Urinary bladder (tissue), 4 donors: ENCODE measurements at places on chromosomes 3 and 15. TPM values are rescaled to one million over a fixed set of nuclear protein-coding genes. Genes with fewer than 3 reads are reported as not detected.

STRIT1 gene
- not detected for polyA plus RNA-seq

GOLGA6L26 gene
- polyA plus RNA-seq = not detected

DNA sequence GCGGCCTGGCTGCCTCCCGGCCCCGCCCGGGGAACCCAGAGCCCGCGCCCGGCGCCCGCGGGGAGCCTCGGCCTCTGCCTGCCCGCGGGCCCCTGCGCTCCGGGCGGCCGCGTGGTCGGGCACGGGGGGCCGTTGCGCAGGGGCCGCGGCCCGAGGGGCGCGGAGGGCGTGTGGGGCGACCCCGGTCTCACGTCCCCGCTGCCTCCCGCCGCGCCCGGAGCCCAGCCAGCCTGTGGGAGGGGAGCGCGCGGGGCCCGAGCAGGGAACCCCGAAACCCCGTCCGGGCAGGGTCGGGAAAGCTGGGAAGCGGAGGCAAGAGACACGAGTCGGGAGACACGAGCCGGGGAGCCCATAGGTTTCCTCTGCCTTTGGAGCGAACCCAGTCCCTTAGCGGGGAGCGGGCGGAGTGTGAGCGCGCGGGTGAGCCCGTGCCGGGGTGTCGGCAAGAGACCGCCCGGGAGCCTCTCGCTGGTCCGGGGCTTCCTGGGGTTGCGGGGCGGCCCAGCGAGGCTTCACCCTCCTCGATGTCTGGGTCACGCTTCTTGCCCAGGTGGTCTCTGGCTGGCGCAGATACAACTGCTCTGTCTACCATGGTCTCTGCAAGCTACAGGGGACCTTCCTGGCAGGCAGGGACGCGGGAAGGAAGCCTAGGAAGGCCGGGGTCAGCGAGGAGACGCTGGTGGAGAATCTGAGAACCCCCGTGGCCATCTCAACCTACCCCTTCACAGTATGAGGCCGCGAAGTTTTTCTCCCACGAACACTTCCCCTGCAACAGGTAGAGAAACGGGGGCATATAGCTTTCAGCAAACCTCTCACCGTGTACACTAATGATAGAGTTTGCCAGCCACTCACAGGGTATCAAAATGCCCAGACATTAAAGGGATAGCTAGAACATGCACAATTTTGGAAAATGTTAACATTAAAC is 586 bp downstream of the LRRK1 start:
- DNase-seq = no peak

SMCO1 gene
- polyA plus RNA-seq = not detected

DNA sequence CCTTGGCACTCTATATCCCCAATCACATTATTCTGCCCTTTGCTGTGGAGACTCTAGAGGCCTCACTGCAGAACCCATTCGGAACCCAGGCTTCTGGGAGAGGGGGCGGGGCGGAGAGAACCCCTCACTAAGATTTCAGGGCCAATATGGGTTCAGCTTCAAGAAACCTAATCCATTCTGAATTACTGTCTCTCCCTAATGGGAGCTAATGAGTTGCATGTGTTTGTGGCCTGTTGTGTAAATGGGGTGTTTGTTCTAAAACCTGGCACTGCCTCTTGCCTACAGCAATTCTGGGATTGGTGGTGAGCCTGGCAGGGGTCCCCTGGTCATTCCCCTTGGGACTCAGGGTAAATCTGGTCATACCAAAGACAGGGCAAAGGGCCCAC is 605 bp upstream of the RASL12 start:
- no peak for DNase-seq

- no peak for DNase-seq
These were observed 50.1 kb upstream of the CRTC3 start for GRCh38 chr15:90479656-90480055.

- no peak for DNase-seq
These were observed 63.9 kb downstream of the IQSEC1 start for GRCh38 chr3:13009132-13009945.

DNA sequence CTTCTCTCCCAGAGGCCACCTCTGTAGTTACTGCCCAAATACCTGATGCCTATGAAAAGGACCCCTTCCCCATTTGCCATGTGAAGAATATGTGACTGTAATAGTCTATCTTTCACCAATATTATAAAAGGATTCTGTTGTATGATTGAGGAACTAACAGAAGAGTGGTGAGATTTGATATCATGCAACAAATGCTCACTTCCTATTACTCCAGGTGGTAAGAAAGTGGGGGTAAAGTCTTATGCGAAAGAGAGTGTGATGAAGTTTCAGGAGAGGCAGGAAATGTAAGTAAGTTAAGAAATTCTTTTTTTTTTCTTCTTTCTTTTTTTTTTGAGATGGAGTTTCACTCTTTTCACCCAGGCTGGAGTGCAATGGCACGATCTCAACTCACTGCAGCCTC is 24.4 kb upstream of the RAP2B start:
- no peak for DNase-seq

GRCh38 chr3:29314727-29315088 is 33.8 kb downstream of the RBMS3 start:
- DNase-seq = no peak

DNA sequence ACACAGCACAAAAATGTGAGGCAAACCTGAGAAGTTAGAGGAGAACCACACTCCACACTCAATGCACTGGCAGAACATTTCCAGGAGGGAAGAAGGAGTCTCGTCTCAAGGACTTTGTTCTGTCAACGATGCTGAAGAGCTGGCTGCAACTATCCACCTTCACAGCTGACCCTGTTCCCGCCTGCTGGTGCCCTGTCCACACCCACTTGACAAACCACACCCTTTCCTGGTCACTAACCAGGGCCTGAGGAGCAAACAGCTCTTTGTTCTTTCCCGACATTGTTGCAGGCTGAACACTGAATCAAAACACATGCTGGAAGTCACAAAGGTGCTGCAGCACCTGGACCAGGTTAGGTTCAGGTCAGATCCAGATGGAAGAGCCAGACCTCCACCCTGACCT is 92.6 kb upstream of the ARRDC4 start:
- DNase-seq = no peak

P2RY12 gene
- polyA plus RNA-seq = 1.5 TPM

DNA sequence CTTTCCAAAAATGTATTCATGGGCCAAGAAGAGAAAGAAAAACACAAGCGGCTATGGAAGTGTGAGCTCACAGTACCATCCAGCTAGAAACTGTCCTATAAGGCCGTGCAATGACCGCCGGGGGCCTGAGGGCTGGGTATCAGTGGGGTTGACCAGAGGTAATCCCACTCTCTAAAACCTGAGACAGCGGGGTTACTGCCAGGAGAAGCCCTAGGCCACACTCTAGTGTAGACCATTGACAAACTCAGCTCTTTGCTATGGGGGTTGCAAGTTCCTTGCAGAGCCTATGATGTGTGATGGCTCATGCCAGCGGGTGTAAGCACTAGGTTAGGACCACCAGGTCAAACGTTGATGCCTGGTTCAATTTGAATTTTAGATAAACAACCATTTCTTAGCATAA is 25.9 kb upstream of the SLCO2A1 start:
- DNase-seq = no peak

DNA sequence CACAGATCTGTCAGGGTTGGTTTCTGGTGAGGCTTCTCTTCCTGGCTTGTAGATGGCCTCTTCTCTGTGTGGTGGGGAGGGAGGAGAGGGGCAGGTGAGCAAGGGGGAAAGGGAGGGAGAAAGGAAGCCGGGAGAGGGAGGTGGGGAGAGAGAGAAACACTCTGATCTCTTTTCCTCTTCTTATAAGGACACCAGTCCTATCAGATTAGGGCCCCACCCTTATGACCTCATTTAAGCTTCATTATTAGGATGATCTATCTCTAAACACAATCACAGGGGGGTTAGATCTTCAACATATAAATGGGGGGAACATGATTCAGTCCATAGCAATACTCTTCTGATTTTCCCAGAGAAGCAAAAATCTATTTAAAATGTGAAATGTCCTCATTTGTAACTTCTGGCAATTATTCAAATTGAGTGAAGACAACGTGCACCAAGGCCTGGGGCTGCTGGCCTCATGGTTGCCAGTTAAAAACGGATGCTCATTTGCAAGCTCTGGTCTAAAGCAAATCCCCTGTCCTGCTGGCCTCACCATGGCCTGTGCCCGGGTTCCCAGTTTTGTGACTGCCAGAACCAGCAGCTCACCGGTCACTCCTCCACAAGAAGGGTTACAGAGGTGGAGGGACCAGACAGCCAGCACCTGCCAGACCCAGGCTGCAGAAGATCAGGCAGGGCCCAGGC is 8.3 kb downstream of the POMGNT2 start:
- no peak for DNase-seq

DNA sequence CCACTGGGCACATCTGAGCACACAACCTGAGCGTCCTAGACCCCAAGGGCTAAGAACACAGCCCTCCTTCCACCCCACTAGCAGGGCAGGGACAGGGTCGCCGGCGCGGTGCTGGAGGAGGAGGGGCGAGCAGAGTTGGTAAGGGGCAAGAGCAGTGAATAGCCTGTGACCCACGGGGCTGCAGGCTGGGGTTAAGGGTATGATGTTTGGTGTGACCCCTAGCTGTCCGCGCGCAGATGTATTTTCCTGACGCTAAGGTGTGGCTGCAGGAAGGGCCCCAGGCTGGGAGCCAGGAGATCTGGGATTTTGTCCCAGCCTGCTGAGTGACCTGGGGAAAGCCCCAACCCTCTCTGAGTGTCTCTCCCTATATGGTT is 1.3 kb upstream of the C15orf39 start:
- DNase-seq = no peak

DNA sequence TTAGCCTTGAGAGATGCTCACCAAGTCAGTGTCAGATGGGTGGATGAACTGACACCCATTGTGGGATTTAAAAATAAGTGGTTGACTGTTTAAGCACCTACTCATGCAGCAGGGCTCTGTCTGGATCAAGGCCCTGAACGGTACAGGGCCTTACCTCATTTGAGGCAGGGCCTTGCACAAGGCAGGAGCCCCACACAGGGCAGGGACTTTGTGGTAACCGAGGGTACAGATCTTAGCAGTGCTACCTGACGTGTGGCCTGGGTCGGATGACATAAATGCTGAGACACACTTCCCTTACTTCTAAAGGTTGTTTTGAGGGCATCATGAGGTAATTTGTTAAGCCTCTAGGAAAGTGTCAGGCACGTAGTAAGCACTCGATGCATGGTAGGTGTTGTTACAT is 59.5 kb upstream of the PLXNA1 start:
- DNase-seq = no peak

ATP13A5 gene
- polyA plus RNA-seq = not detected

DNA sequence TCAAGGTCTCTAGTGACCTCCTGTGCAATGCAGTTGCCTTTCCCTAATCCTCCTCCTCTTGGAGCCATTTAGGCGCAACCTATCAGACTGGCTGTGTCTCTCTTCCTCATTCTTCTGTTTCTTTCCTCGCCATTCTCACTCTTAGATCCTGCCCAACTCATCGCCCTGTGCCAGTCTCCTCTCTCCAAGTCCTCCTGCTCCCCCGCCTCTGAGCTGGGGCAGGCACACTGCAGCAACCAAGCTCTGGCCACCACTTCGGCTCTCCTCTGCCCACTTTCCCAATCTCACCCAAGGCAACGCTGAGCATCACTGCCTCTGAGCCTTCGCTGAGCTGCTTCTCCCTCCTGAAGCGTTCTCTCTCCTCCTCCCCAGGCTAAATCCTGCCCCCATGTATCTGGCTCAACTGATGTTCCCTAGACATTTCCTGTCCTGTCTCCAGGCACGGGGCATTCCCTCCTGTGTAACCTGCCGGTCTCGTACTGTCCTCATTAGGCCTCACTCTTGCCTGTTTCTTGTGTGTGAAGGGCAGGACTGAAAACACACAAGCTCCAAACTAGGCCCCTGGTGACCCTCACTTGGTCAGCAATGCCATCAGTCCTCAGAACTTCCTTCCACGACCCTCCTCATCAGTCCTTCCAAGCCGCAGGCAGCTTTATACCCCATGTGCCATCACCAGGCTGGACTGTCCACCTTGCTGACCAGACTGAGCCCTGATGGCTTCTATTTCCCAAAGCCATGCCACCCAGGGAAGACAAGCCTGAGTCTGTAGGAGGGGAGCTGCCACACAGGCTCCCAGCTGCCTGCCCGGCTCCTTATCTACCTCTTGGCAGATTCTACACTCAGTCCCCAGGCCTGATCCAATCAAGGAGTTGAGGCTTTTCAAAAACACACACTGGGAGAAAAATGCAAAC is 85.6 kb downstream of the SEC22A start:
- no peak for DNase-seq

RRP9 gene
- polyA plus RNA-seq = 29.5 TPM

IGF2BP2 gene
- 6.8 TPM for polyA plus RNA-seq

- DNase-seq = no peak
These were observed 146.3 kb downstream of the GMNC start for GRCh38 chr3:190716211-190716610.

GRCh38 chr3:36959821-36960220 is 15.0 kb upstream of the TRANK1 start:
- peak; percentile 31 for DNase-seq

GRCh38 chr3:168071591-168072322 is 24.0 kb downstream of the GOLIM4 start:
- no peak for DNase-seq

DNA sequence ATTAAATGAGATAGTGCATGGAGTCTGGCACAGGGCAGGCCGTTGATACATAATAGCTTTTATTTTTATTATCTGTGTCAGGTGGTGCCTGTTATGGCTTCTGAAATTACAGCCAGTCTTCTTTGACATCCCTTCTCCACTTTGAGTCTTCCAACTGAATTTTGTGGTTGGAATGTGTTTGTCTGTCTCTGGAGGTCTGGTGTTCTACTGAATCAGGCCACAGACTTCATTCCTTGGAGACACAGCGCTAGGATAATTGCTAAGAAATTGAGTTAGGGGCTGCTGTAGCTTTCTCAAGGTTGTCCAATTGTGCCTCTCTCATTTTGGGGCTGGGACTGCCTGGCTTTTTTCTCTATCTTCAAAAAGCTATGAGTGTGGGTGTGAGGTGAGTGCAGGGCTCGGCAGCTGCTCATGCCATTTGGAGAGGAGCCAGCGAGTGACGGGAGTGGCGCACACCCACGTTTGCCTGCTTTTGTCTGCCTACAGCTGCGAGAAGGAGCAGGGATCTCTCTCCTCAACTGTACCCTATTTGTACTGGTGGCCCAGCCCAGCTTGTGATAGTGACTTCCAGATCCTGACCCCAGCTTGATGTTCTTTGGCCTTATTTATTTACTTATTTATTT is 49.8 kb upstream of the SYN2 start:
- no peak for DNase-seq

- DNase-seq = no peak
These were observed 140.4 kb downstream of the RORA start for GRCh38 chr15:61088675-61089074.

DNA sequence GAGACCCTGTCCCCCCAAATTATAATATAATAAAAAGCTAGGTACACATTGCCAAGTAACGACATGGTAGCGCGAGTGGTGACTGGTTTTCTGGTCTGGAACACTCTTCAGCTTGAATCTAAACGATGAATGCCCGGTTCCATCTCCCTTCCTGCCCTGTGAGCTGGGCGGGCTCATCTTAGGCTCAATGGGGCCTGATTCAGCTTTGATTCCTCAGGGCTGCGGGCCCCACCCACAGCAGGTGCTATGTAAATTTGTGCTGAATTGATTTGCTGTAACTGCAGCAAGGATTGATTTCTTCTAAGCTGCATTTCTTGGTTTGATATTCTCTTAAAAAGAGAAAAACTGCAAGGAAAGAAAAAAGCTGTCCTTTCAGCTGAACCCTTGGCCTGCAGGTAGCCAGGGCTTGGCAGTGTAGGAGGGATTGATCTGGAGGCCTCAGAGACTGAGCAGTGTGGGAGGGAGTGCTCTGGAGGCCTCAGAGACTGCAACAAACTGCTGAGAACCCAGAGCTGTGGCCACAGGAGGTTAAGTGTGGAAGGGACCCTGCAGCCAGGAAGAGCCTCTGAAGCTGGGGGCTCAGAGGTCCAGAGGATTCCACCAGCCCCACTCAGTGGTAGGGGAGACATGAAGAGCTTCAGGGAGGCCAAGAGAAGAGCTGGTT is 231.6 kb downstream of the XXYLT1 start:
- DNase-seq = no peak

CCR4 gene
- 0.13 TPM for polyA plus RNA-seq
